NCI-H1417 treated with DMSO at 0.1 percent for 48 hours (cell line): ENCODE measurements at places on chromosomes 13 and 19.

DNA sequence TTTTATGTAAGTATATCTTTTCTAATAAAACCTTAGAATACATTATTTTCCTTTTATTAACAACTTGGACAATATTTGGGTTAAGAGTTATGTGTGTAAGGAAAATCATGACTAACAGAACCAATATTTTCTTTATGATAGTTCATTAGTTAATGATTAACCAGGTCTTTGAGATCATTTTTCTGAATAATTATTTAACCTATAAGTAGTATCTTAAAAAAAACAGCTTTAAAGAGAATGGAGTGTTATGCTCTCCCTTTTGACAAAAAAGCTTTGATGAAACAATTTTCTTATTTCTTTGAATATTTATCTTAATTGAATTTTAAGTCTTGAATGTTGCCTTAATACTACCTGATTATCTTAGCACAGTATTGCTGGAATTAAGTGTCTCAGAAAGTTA lies 3.8 kb downstream of the SLAIN1 start:
- DNase-seq, result no peak

- DNase-seq, result no peak
Measured at GRCh38 chr13:79995334-79995733, 345.6 kb downstream of the SPRY2 start.

GRCh38 chr19:480016-480855 lies 16.1 kb upstream of the MADCAM1 start:
- DNase-seq, result no peak

GRCh38 chr13:100235311-100235901 lies 146.5 kb downstream of the PCCA start:
- peak; percentile 56 for DNase-seq

DNA sequence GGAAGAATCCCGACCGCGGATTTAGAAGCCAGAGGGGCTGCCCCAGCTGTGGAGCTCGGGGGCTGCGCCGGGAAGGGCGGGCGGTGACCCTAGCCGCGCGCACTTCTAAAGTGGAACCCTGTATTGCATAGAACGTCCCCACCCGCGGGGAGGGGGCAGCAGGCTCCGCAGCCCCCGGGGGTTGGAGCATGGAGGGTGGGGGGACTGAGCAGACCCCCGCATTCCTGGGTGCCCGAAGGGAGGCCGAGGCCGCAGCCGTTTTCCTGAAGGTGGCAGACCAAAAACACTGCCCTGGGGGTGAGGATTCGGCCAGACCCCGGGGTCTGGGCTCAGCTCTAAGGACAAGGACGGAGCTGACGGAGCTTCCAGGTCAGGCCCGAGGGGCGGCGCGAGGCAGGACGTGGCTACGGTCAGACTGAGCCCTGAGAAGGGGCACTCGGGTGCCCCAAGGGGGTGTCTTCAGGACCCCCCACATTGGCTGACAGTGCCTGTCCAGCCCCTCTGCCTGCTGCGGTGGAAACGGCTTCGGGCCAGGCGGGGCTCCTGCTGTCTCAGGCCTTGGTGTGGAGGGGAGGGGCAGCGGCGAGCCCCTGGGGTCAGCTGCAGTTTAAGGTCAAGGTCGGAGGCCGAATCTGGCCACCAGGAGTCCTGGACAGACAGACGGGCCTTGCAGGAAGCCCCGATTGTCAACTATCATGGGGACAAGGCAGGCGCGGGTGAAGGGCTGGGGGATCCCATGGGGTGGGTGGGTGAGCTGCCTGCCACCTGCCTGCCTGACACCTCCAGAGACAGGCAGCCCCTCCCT lies 12.6 kb downstream of the MKNK2 start:
- DNase-seq, result no peak

- no peak for DNase-seq
Measured at GRCh38 chr19:46725859-46726393, 9.0 kb upstream of the PRKD2 start.

- DNase-seq, result no peak
Measured at GRCh38 chr13:79723519-79724024, 242.6 kb downstream of the NDFIP2 start.

GRCh38 chr13:74004109-74004508 lies 130.1 kb downstream of the KLF12 start:
- DNase-seq, result no peak

DNA sequence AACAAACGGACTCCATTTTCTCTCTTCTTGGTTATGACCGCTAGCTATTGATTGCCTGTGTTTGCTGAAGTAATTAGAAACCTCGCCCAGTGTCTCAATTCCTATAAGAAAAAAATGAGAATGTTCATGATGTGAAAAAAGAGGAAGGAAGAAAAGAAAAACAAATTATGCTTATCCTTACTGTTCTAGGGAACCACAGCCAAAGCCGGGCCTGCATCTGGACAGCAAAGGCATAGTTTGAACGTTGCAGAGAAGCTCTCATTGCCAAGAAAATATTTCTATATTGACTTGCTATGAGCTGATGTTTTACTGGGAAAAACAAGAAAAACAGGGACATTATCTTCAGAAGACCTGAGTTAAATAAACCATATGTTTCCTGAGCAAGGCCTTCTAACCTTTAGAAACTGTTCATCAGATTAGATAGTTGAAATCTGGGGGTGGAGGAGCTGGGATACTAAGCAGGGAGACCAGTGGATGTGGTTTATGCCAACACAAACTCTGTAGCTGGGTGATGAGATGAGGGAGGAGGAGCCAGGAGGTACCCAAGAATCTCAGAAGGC lies 55.0 kb downstream of the EFNB2 start:
- no peak for DNase-seq

DNA sequence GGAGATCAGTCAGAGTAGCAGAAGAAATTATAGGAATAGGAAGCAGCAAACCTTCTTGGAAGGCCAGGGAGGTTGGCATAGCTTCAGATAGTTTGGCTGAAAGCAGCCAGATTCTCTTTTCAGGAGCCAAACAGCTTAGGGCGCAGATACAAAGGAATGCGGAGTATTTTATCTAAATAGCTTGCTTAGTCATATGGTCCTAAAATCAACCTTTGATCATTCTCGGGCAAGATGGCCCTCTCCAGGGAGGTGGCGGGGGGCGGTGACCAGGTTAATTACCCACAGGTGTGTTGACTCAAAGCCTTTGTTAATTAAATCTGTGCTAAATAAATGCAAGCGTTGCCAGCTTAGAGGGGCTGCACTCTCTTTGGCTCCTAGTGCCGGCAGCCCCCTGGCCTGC lies 12.5 kb upstream of the NCR1 start:
- no peak for DNase-seq

- DNase-seq, result no peak
Measured at GRCh38 chr13:51769455-51770127, 34.4 kb downstream of the DHRS12 start.

DNA sequence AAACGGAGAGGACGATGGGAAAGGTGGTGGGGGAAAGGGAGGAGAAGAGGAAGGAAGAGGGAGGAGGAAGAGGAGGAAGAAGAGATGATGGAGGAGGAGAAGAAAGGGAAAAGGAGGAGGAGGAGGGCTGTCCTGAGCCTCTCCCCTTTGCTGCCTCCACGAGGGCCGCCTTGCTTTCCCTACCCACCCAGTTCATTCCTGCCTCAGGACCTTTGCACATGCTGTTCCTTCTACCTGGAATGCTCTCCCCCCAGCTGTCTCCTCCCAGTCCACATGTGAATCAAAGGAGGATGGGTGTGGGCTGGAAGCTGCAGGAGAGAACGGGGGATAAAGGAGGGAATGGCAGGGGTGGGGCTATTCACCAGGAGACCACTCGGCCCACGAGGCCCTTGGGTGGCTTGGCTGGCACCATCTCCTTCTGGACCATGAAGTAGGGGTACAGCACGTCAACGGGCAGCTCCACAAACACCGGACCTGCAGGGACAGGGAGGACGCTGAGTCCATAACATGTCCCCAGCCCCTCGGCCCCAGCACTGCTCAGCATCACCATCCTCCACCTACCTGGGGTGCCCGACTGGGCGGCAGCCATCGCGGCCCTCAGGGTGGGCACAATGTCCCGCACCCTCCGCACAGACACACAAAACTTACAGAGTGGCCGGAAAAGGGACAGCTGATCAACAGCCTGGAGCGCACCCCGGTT lies 15.3 kb downstream of the SYDE1 start:
- DNase-seq, result no peak

DNA sequence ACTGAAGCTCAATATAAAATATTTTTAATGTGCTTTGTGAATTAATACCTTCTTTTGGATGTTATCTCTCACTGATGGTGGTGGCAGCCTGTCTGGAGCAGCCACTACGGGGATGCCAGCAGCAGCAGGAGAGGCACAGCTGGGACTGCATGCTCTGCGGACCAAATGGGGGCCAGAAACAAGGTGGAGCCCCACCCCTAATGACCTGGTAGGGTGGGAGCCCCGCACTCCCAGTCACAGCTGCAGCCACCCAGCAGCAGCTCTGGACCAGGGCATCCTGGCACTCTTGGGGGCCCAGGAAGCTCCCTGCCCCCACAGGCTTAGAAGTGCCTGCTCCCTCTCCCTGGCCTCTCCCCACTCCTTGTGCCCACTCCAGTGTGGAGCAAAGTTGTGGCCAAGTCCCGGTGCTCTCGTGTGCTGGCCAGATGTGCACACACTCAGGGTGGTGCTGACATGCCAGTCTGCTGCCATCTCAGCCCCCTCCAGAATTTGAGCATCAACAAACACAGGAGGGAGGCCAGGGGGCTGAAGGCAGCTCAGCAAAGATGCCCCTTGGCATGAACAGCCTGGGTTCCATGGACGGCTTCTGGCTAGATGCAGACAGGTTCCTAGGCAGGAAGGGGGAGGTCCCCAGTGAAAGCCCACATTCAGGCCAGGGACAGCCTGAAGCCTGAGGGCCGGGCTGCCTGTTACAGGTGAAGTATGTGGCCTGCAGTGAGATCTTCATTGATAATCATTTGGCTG lies 696.7 kb upstream of the SLITRK5 start:
- DNase-seq, result no peak

GRCh38 chr19:40210889-40211288 lies 7.3 kb downstream of the TTC9B start:
- DNase-seq, result no peak

DNA sequence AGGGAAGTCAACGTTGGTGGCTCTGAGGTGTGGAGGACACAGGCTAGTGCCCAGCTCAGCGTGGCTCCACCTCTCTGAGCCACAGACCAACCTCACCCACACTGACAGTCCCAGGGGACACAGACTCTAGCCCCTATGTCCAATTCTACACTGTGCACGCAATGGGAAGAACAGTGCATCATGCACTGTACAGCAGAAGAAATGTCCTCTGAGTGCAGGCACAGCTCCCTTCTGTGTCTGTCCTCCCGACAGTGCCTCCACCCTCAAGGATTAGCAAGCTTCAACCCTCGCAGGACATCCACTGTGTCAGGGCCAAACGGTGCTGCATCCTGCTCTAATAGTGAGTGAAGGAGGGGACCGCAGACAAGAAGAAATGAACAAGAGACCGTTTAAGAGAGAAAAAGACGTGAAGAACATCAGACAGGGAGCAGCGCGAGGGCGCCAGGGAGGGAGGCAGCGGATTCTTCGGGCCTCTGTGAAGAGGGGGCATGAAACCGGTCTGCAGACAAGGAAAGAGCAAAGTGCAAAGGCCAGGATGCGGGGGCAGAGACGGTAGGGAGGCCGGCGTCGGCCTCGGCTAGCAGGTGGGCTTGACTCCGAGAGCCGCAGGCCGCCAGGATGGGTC lies 681 bp downstream of the ZNF837 start:
- DNase-seq, result no peak

DNA sequence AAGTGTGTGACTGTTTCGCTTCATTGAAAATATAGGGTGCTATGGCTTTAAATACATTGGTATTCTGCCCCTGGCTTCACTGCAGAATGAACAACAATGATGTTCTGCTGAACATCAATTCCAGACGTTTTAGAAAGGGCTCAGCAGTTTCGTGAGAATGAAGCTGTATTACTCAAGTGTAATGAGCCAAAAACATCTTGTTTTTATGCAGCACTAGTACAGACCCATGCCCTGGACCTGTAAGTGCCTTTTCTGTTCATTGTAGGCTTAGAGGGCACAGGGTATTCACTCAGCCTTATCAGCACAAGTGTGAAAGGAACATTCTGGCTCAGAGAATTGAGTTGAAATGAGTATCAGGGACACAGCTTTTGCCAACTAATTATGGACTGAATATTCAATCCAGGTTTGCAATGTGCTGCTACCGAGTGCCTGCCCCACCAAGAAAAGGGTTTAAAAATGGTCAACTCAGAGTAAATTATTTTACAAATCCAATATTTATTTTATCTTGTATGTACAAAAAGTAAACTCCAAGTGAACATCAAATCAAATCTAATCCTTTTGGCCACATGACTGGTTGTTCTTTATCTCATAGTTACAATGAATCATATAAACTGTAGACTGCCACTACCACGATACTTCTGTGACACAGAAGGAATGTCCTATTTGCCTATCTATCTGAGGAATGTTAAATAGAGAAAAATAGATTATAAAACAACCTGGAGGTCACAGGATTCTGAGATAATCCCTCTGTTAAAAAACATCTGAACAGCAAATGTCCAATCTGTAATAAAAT lies 362.8 kb downstream of the NALCN start:
- no peak for DNase-seq

- DNase-seq, result no peak
Measured at GRCh38 chr19:54691582-54692297, 29.0 kb downstream of the LILRB4 start.

DNA sequence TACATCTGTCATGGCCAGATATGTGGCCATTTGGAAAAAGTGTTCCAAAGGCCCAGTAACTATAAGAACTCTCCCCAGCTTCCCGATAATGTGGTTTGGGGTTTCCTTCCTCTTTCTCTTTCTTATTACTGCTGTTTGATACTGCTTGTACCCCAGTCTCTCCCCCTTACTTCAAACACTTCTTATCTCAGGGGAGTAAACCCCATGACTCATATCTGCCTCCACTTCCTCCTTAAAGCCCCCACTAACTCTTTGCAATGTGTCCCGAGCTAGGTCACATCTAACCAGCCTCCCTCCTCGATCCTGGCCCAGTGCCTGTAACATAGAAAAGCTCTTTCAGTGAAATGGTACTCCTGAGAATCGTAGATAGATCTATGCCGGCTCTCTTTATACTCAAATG lies 82.4 kb upstream of the STARD13 start:
- DNase-seq, result no peak

GRCh38 chr13:88932950-88933349 lies 1261.8 kb downstream of the SLITRK5 start:
- DNase-seq, result no peak

DNA sequence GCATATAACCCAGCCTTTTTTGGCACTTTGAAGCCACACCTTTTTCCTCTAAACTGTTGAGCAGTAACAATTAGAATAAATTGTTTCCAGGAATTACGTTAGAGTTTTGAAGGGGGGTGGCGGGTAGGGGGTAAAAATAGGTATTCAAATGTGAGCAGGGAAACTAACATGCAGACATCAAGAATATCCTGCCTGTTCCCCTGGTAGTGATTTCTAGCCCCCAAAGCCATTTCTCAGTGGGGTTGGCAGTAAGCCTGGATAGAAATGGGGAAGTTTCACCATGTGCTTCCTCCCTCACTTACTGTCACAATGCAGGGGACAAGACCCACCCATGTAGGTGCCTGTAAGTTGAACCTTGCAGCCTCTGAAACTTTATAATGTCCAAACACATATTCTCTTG lies 3.8 kb downstream of the DOCK9 start:
- DNase-seq, result no peak

DNA sequence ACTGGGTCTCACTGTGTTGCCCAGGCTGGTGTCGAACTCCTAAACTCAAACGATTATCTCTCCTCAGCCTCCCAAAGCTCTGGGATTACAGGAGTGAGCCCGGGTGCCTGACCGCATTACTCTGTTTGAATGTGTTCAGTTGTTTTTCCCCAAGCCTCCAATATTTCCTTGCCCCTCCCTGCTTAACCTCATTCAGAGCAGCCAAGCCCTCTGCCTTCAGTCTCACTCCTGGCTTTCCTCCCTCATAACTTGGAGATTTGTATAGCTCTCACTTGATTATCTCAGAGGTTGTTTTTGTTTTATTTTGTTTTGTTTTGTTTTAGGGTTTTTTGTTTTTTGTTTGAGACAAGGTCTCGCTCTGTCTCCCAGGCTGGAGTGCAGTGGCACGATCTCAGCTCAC lies 11.4 kb downstream of the EPHX3 start:
- DNase-seq, result no peak
